GM03348 (cell line): ENCODE measurements at places on chromosomes 4 and X.

- no peak for DNase-seq
Observed at GRCh38 chr4:97917115-97917514, 226.2 kb downstream of the STPG2 start.

- no peak for DNase-seq
Observed at GRCh38 chr4:16480011-16480410, 253.7 kb upstream of the TAPT1 start.

DNA sequence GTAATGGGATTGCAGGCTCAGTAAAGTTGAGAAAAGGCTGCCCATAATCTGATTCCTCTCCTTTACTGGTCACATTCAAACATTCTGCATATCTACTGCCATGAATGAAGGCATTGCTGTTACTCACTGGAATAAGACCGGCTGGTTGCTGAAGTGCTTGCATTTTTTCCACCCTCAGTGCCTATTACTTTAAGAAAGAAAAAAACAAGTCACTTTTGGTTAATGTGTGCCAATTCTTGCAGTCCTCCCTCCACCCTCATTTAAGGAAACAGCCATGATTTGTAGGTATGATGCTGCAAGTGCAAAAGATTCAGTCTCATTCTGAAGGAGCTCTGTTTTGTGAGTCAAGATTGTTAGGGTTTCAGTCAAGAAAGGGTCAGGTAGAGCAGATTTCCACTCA is 94.9 kb downstream of the EMCN start:
- DNase-seq, result no peak

GRCh38 chrX:1134976-1135375 is 77.5 kb downstream of the CRLF2 start:
- no peak for DNase-seq

DNA sequence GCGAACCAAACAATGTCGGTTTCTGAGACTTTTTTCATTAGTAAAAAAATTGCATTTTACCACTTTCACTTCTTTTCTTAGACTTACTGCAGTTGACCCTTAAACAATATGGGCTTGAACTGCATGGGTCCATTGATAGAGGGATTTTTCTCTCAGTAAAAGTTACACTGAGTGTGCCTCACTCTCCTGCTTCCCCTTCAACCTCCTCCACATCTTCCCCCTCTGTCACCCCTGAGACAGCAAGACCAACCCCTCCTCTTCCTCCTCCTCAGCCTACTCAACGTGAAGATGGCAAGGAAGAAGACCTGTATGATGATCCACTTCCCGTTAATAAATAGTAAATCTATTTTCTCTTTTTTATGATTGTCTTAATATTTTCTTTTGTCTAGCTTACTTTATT is 43.4 kb downstream of the TEC start:
- no peak for DNase-seq

DNA sequence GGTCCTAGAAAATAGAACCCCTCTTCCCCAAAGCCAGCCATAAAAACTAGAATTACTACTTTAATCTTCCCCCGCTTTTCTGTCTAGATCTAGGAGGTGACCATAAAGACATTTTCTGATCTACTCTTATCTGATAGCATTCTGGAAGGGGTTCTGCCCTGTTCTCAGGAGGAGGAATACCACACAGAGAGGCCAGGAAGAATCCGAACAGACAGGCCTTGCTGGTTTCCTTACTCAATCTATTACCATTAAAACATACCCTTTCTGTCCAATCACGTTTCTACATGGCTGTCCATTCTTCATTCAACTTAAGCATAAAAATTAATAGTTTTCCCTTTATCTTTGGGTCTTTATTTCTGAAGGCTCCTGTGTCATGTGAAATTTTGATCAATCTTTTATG is 198.7 kb downstream of the GPAT3 start:
- DNase-seq, result no peak

DNA sequence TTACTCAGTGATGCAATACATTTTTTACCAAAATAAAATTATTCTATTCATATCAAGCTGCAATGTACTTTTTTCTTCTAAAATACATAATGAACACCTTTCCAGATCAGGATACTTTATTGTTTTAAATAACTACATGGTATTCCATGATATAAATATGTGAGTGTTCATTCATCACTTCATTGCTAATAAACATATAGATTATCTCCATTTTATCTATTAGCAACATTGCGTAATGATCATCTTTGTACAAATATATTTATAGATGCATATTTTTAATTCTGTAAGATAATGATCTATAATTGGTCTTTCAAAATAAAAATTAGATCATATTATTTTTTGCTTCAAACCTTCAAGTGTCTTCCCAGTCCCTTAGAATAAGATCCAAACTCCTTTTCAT is 156.1 kb upstream of the HHIP start:
- DNase-seq, result no peak

GRCh38 chr4:123821861-123822260 is 425.3 kb downstream of the SPRY1 start:
- no peak for DNase-seq

GRCh38 chr4:175234162-175234561 is 316.0 kb downstream of the ADAM29 start:
- DNase-seq, result no peak

DNA sequence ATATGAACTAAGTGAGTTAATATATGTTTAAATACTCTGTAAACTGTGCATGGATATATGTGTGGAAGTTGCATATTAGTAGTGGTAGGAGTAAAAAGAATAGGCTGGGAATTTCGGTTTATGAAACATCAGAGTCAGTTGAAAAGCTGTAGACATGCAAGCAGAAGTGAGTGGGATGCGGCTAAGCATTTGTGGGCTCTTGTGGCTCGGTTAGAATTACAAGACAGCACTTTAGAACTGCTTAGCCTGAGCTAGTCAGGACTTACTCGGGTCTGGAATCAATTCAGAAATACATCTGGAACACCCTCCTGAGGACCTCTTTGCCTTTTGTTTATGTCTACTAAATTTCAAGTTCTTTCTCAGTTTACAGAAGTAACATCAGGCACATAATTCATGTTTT is 93.6 kb downstream of the AFF2 start:
- DNase-seq, result no peak

DNA sequence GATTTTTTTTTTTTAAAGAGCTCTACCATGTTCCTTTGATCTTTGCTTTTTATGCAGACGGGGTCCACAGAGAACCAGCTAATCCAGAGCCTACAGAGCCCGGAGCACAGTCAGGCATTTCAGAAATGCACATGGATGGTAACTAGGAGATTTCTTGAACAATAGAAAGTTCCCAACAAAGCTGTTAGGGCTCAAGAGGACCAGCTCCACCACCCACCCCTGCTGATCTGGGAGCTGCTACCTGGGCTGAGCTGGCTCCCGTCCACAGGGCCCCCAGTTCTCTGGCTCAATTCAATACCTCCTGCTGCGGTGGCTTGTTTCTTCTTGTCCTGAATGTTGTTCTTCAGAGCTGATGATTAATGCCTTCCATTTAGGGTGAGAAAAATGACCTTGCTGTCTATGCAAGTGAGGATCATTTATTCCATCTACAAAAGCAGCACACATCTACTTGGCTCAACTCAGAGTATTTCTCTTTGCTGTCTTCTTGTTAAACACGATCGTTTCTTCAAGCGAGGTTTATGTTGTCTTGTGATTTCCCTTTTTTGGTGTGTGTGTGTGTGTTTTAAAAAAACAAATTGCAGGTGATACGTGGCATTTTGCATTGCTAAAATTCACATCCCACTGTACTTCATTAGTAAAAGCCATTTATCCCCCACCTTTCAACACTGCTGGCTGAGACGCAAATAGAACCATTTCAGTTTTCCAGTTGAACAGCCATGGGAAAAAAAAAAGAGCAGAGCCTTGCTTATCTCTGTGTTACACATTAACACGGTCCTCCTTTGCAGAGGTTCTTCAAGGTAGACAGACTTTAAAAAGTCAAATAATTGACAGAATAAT is 31.3 kb downstream of the IGFBP7 start:
- DNase-seq, result no peak

DNA sequence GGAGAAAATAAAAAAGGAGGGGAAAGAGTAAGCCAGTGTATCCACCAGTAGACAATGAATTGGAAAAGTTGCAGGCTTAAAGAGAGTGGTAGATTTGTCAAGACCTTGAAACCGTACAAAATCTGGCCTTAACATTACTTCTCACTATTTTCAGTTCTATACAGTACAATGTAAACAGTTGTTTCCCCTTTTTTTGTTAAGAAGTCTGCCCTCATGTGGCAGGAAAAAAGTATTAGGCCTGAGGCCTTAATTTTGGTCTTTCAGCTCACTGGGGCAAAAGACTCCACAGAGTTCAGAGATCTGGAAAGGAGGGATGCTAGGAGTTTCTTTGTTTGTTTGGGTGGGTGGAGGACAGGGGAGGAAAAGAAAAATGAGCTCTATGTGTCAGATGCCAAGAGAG is 92.8 kb upstream of the CCDC160 start:
- peak; percentile 1 for DNase-seq

DNA sequence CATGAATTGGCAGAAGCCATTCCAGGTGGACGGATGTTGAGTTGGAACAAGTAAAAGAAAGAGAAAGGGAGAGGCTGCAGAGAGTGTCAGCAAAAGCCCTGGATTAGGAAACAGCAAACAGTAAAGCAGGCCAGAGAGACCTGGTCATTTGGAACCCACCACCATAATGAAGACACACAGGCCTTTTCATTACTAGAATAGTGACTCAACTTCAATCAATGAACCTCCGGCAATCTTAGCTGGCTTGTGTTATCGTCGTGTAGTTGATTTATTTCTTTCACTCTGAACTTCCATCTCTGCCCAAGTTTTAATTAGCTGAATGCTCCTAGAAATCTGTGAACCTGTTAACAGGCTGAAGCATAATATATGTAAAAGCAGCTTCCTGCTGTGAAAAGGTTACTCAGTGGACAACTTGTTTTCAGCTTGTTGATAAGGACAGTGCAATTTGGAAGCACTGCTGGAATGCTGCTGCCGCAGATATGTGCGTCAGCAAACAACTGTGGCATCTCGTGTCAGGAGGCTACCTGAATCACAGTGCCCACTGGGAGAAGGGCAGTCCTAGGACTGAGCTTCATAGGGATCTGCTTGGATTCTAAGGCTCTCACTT is 68.8 kb downstream of the SPANXN4 start:
- DNase-seq, result no peak

GRCh38 chrX:67538383-67538782 is 5.4 kb upstream of the AR start:
- no peak for DNase-seq

DNA sequence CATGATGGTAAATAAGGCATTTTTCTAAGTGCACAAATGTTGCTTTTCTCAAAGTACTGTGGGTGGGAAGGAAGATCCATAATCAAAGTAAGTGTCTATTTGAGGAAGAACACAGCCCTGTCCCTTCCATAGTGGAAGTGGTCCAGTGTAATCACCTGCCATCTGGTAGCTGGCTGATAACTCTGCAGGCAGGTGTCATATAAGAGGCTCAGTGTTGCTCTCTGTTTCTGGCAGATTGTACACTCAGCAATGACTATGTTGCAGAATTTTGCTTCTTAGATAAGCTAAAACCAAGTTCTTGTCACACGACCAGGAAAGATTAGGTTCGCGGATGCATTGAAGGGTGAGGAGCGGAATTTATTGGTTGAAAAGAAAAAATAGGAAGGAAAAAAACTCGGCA is 20.9 kb downstream of the SAGE1 start:
- DNase-seq, result no peak

GRCh38 chr4:122533841-122534240 is 77.3 kb upstream of the IL2 start:
- DNase-seq, result no peak

GRCh38 chr4:21898101-21898500 is 50.5 kb downstream of the KCNIP4 start:
- no peak for DNase-seq

GRCh38 chr4:184262901-184263300 is 45.2 kb upstream of the ENPP6 start:
- DNase-seq, result peak; percentile 36

- peak; percentile 3 for DNase-seq
Observed at GRCh38 chrX:101359966-101360365, 11.4 kb upstream of the TIMM8A start.
